Lung (tissue), 17 donors: ENCODE measurements at places on chromosomes 12 and 14.

GRCh38 chr12:113537046-113537750 lies 65.5 kb upstream of the LHX5 start:
- DNase-seq = no peak

DNA sequence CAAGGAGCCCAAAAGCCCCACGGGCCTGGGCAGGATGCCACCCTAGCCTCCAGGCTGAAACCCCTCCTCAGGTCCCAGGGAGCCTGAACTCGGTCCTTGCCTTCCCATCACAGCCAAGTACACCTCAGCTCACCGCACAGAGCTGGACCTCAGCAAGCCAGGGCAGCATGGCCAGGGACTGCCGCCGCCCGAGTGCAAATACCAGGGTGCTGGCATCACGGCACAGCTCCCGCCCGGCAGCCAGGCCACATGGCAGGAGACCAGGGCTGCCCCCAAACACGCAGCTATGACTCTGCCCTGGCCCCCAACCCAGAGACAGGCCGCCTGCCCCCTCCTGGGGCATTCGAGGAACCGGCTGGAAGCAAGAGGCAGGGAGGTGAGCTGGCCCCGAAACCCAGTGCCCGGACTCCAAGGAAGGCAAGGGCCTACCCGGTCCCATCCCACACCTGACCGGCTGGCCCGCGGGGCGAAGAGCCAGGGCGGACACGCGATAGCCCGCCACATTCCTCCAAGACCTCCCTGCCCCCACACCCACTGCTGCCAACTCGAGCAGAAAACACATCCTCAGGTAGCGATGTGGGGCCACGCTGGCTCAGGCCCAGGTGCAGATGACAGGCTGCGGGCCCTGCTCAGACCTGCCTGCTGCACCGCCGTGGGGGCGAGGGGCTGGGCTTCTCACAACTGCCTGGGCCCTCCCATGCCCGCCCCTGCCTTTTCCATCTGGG lies 2.7 kb downstream of the JAG2 start:
- no peak for DNase-seq

DNA sequence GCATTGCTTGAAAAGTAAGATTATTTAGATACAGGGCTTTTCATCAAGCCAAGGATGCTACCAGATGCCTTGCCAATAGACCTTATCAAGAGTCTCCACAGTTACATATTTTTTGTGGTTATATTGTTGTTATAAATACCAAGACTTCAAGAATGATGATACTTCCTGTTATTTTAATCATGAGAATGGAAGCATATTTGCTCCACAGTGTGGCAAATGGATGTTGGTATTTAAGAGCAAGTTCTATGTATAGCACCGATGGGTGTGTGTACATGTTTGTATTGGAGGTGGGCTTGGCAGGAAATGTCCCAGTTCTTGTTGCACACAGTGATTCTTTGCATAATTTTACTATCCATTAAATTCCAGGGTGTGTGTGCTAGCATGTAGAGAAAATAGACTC lies 4.4 kb upstream of the NID2 start:
- DNase-seq = no peak

DNA sequence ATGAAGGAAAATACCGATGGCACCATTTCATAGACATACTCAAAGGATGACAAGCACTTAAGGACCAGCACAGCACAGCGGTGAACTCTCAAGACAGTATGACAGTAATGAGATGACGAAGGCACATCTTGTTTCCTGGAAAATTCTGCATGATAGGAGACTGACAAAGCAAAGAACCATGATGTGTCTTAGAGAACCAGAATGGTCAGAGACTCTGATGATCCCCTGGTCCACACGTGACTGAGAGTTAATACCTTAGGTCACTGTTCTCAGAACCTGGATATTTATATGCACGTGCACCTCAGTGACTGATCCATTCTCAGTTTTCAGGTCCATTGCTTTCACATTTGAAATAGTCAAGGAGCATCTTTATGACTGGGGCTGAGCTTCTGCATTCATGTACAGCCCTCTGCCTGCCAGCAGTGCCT lies 35.3 kb downstream of the PROX2 start:
- DNase-seq = no peak

GRCh38 chr12:89875225-89875624 lies 166.6 kb upstream of the ATP2B1 start:
- DNase-seq = no peak

DNA sequence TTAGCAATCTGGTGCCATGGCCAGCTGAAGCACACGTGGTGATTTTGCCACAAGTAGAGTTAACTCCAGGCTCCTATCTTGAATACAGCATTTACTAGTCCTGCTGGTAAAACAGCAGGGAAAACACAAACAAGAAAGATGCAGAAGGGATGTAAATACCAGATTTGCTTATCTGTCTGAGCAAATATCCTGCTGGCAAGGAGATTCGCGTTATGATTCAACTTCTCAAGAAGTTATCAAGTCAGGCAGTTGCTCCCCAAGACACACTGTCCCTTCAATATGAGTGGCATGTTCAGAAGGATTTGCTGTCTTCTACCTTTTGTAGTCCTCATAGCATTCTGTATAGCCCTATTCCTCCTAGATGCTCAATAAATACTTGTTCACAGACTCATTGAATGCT lies 171.2 kb upstream of the EGLN3 start:
- no peak for DNase-seq

- no peak for DNase-seq
Measured at GRCh38 chr14:104702673-104703072, 13.3 kb downstream of the INF2 start.

DNA sequence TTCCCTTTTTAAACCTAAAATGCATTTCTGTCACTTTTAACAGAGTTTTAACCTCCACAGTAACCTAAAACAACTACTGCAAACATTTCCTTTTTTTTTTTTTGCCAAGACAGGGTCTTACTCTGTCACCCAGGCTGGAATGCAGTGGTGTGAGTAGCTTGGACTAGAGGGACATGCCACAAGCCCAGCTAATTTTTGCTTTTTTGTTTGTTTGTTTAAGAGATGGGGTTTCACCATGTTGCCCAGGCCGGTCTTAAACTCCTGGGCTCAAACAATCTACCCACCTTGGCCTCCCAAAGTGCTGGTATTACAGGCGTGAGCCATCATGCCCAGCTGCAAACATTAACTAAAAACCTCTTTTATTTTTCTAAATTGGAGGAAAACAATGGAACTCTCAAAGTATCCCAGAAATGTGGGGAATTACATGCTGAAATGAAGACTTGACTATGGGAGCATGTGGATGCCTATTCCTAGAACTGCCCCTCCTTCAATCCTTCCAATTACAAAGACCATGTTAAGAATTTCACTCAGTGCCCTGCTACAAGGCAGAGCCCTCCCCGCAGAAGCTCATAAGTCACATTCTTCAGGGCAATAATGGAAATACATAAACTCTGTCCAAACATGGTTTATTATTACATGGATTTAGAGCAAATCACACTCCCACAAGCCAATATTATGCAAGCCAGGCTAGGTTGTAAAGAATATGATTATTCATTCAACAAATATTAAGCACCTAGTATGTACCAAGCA lies 66.9 kb downstream of the C12orf56 start:
- DNase-seq = no peak

GRCh38 chr14:40119765-40120164 lies 687.5 kb upstream of the FBXO33 start:
- no peak for DNase-seq
